ENCODE measurements at places on chromosomes 4 and X.

GRCh38 chr4:11625211-11625610 lies 196.5 kb upstream of the HS3ST1 start:
- no peak for DNase-seq

GRCh38 chrX:96684339-96685209 lies at the start of gene DIAPH2:
Gene DIAPH2, plus strand, starts transcription at chrX:96684842.
- peak; percentile 67 for DNase-seq

GRCh38 chr4:11424000-11424399 lies 4.7 kb downstream of the HS3ST1 start:
- no peak for DNase-seq

GRCh38 chrX:39955625-39956024 lies 142.1 kb downstream of the BCOR start:
- DNase-seq, result no peak

GRCh38 chr4:30833206-30833605 lies 113.0 kb downstream of the PCDH7 start:
- DNase-seq, result no peak

DNA sequence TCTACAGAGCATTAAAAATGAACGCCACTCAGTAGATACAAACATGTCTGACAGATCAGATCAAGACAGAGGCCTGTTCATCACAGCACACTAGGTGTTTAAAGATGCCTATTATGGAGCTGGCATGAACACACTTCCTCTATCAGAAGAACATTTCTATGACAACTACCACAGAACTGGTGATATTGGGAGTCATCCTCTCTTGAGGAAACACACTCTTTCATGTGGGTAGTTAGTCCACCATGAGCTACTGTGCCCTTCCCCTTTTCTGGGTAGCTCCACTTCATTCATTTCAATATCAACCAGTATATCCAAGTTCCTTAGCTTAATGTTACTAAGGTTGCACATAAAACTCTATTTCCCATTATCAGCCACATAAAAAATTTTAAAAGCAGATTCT lies 46.7 kb downstream of the MAOB start:
- no peak for DNase-seq

- DNase-seq, result no peak
Observed at GRCh38 chr4:2340272-2341061, 78.0 kb downstream of the ZFYVE28 start.

GRCh38 chrX:106415276-106415895 lies 196.4 kb upstream of the RADX start:
- no peak for DNase-seq

DNA sequence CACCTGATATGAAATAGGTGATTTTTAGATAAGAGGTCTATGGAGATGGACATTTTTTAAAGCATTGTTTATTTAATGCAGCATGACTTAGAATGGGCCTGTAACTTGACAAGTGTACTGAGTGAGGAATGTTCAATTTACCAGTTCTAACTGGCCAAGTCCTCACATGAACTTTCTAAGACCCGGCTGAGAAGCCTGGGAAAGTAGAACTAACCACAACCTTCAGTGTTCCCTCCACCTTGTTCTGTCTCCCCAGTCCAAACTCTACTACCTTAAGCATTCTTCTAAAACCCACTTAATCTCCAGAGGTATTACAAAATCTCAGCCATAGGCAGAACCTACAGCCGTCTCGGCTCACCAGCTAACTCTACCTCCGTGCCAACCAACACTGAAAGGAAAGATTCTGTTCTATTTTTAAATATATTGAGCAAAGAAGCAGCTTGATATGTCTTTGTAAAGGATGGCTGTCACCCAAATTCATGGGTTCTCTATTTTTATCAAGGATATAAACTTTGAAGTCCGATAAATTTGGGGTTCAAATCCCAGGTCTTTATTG lies 6.8 kb downstream of the PPARGC1A start:
- DNase-seq, result no peak

DNA sequence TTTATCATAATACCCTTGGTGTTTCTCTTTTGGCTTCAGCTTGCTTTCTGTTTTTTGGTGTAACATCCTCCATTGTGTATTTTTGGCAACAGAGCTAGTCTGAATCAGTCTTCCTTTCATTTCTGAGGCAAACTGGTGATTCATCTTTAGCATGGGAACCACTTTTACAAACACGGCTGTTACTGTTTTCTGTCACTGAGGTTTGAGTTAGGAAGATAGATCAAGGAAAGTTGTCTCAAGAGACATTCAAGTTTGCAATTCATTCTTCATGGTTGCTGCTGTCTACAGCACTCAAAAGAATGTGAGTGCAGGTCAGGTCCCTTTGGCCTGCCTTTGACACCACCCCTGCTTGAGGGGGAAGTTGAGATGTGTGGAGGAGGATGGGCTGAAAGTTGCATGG lies 36.3 kb downstream of the IL21 start:
- DNase-seq, result no peak

- DNase-seq, result no peak
Observed at GRCh38 chr4:182885022-182885737, 32.0 kb downstream of the DCTD start.

DNA sequence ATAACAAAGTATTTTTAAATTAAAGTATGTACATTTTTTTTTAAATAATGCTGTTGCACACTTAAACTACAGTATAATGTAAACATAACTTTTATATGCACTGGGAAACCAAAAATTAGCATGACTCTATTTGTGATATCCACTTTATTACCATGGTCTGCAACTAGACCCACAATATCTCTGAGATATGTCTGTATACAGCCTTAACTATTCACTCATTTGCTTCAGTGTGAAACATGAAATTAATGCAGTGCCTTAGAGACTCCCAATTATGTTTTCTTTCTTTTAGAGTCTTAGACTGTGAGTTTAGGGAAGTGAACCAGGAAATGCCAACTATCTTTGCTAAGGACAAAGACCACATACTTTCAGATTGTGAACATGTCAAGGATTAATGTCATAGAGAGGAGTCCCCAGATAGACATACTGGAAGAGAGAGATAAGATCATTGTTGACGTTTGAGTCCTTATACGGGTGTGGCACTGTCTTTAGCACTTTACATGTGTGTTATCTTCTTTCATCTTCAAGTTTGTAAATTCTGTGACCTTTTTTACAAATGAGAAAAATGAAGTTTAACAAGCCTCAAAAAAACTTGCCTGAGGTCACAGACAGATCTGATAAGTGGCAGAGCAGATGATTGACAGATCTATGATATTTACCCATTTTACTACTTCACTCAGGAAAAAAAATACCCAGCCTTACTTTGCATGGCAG lies 23.2 kb downstream of the CXorf58 start:
- no peak for DNase-seq

DNA sequence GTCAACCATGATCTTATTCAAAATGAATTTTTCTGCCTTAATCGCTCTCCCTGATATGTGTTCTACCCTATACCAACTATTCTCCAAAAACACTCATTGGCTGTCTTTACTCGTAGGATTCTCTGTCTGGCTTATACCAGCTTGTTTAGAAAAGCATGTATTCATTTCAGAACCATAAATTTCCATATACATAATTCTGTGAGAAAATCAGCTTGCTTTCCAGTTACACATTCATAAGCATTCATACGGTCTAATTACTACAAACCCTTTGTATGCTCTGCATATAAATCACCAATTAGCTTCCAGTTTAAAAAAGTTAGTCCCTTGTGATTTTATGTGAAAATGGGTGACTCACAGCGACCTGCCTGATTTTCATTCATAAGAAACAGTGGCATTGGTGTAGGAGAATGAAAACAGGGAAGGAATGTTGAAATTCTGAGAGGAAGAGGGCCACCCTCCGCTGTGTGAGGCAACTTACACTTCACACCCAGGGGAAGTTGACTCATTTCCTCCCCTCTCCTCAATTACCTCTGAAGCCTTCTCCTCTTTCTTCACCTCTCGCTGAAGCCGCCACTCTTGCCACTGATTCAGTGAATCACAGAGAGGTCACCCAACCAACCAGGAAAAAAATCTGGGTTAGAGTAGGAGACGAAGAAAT lies 63.3 kb downstream of the MEPE start:
- DNase-seq, result no peak
